ENCODE measurements at places on chromosomes 3 and 15. TPM values are rescaled to one million over a fixed set of nuclear protein-coding genes. Genes with fewer than 3 reads are reported as not detected.

Gene PRR20G
- not detected for total RNA-seq

Gene FBXW12
- not detected for total RNA-seq

Gene RPL29
- 1,513 TPM for total RNA-seq

Gene SLC35G2
- 1.0 TPM for total RNA-seq

Gene CHRD
- 0.84 TPM for total RNA-seq

Gene FOXB1
- not detected for total RNA-seq
